ENCODE measurements at places on chromosomes 11 and 22.

DNA sequence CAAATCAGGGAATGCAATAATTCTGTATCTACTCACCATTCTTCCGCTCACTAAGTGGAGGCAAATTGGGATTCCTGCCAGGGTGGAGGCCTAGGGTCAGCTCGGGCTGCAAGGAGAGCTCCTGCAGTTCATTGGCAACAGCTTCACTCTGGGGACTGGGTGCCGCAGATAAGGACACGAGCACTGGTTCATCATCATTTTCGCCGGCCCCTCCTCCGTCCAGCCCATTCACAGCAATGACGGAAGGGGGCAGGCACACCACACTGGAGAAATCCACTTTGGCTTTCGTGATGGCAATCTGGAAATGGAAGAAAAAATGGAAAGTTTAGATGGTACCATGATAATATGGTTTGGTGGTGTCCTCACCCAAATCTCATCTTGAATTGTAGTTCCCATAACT is 84.4 kb downstream of the MRTFA start:
- DNase-seq, result no peak

DNA sequence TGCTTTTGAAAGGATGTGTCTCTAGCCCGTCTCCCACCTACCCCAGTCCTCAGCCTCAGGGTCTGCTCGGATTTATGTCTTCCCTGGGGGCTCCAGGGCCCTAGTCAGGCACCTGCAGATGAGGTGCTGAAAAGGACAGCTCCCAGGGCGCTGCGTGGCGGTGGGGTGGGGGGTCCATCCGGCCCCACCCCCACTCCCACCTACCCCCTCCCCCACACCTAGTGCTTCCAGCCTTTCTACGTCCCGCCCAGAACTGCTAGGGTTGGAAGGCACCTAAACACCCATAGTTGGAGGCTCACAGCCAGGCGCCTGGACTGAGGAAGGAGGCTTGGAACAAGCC is 1.4 kb upstream of the ROBO3 start:
- DNase-seq, result no peak

GRCh38 chr11:36098853-36099375 is 155.1 kb downstream of the LDLRAD3 start:
- DNase-seq, result no peak

DNA sequence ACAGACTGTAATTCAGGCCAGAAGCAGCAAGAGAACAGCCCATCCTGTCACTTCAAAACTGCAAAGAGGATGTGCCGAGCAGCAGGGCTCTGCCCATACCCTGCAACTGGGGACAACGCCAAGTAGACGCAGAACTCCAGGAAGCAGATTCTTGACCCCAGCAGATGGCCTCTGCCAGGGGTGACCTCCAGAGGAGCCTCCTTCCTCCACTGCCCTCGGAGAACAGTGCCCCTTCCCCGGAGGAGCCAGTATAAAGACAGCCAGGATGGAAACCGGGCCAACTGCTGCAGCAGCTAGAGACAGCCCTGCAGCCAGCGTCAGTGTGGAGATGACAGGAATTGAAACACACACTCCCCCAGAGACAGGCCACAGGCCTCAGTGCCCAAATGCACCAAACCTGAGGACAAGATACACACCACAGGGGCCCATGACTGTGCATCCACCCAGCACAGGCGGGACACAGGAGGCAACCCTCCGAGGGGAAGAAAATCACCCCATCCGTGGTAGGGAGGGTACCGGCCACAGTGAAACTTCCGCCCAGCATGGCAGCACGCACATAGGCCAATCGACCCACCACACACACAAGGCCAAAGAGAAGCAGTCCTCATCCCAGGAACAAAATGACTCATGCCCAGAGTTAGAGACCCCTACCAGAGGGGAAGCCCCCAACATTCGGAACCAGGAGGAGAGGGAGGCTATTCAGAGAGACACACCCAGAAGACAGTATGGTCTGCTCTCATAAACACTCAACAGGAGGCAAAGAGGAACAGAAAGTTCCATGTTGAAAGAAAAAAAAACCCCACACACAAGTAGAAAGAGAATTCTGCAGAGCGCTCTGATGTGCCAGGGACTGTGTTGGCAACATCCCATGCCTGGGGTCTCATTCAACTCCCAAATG is 5.6 kb downstream of the AHNAK start:
- no peak for DNase-seq

Measured in fibroblast of skin of abdomen (primary cell).